ENCODE measurements at places on chromosomes 16 and 17.

GRCh38 chr17:78958641-78959127, 21.0 kb downstream of the LGALS3BP start:
- DNase-seq = no peak

DNA sequence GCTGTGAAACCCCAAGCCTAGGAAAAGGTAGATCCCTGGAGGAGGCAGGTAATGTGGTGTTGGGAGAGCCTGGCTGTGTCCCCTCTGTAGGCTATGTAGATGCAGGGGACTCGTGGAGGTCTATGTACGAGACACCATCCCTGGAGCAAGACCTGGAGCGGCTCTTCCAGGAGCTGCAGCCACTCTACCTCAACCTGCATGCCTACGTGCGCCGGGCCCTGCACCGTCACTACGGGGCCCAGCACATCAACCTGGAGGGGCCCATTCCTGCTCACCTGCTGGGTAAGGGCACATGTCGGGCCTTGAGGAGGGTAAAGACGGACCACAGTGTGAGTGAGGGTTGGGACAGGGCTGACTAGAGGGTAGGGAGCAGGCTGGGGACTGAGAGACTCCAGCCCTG, 12.0 kb downstream of the ACE start:
- no peak for DNase-seq

DNA sequence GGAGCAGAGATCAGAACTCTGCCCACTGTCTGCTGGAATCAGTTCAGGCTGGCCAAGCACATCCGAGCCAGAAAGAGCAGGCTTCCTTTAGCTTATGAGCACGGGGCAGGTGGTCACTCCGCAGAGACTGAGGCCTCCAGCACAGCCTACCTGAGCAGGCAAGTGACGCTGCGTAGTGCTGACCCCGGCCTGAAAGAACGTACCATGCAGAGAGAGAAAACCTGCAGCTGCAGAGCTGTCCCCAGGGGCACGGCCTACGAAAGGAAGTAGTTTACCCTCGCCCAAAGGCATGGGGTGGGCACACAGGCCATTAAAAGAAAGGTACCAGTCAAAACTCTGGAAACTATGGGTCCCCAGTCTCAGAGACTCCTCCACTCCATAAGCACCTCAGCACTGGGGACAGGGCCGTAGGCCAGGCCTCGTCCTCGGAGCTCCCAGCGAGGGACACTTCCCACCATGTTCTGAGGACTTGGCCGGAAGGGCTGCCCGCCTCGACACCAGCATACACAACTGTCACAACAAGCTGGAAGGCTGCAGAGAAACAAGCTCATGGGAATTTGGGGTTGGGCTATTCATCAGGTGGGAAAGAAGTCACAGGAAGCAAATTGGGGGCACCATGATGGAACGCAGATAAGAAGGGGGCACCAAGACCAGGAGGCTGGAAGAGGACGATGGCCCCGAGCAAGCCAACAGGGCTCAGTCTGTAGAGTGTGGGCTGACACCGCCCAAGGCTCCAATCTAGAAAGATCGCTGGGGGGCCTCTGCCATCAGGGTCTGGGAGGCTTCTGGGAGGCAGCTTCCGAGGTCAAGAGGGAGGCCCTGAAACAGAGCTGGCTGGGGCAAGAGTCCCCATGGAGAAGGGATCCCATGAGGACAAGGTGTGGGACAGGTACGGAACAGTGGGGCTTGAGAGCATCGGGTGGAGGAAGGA, 21.2 kb downstream of the MEAK7 start:
- no peak for DNase-seq

GRCh38 chr17:55005520-55005919, 37.0 kb downstream of the STXBP4 start:
- no peak for DNase-seq

GRCh38 chr17:78903101-78903779, at the start of gene CEP295NL:
CEP295NL (minus strand) TSS chr17:78903201; CDS start chr17:78901828, 1,373 bp downstream.
- DNase-seq = no peak

DNA sequence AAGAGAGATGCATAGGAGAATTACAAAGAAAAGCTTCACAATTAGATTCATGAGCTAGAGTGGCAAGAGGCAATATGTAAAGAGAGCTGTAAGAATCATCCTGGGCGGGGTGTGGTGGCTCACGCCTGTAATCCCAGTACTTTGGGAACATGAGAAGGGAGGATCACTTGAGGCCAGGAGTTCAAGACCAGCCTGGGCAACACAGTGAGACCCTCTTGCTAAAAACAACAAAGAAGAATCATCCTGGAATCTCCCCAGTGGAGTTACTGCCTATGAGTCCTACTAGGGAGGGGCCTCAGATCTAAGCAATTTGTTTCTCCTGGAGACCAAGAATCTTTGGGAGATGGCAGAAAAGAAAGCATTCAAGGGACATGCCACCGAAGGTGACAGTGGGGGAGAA, 119.1 kb downstream of the HIC1 start:
- DNase-seq = no peak

DNA sequence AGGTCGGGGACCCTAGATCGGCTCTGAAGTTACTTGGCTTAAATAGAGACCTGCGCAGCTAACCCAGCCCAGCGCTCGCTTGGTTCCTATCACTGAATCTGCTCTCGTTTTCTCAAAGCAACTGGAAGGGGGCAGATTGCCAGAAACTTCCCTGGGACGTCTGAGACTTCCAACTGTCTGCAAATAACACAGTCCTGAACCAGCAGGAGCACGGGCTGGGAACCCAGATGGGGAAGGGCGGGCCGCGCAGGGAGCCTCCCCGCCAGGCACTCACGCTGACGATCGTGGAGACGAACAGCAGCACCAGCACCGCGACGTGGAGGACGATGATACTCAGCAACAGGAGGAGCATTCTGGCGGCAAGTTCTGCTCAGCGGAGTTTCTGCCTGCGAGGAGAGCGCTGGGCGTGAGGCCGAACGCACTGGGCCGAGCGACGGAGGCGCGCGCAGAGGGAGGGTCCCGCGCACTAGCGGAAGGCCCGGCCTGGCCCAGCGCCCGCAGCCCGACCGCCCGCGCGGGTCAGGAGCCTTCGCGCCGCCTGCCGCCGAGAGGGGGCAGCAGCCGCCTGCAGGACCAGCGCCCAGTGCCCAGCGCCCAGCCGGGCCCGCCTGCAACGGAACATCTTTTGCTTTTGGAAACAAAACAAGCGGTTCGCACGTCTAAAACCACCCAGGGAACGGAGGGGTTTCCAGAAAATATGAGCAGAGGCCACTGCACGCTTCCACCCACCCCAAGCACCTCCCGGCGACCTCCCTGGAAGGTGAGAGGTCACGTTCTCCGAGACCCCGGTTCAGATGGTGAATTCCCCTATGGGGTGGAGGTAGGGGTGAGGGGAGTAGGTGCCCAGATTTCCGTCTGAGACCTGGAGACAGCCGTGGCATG, 4.5 kb downstream of the PMP22 start:
- no peak for DNase-seq

GRCh38 chr17:1422885-1423284, 22.9 kb upstream of the YWHAE start:
- no peak for DNase-seq

DNA sequence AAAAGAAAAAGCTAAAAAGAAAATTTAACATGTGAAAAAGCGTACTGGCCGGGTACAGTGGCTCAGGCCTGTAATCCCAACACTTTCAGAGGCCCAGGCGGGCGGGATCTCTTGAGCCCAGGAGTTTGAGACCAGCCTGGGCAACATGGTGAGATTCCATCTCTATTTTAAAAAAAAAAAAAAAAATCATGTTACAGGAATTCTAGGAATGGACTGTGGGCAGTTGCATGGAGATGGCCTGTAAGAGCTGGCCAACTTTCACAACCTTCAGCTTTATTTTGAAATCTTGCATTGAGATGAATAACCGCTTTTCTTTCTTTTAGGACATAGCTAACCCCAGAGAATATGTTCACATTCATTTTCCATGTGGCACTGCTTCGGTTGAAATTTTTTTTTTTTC, 8.2 kb upstream of the CIAO3 start:
- DNase-seq = no peak

- DNase-seq = no peak
These were observed 22.1 kb downstream of the PIEZO1 start for GRCh38 chr16:88762941-88763340.

- no peak for DNase-seq
These were observed 694.7 kb upstream of the SALL1 start for GRCh38 chr16:51845586-51846305.

GRCh38 chr17:13337864-13338371, 263.8 kb downstream of the HS3ST3A1 start:
- DNase-seq = no peak

GRCh38 chr17:40363111-40363827, 1.3 kb downstream of the GJD3 start:
- DNase-seq = no peak
